ENCODE measurements at places on chromosomes 6 and 20.
A peak's percentile ranks its signal among the peaks of the same experiment; 100 is the strongest.

DNA sequence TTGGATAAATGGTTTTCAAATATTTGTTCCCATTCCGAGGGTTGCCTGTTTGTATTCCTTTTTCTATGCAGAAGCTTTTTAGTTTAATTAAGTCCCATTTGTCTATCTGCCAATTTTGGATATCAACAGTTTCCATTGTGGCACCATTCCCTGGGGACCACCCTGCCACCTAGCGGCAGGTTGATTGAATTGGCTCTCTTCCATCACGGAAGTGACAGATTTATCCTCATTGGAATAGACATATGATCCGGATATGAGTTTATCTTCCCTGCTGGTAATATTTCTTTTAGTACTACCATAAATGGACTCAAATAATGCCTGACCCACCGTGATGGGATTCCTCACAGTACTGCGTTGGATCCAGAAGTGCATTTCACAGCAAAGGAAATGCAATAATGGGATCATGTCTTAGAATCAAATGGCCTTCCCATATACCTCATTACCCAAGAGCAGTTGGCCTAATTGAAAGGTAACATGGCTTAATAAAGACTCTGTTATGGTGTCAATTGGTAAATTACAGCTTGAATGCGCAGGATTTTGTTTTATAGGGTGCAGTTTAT lies 327.0 kb downstream of the BMP2 start:
- DNase-seq, result peak; percentile 66

GRCh38 chr20:57417051-57417689 lies 26.0 kb downstream of the RBM38 start:
- no peak for DNase-seq

GRCh38 chr6:6960571-6961251 lies 147.1 kb upstream of the RREB1 start:
- DNase-seq, result no peak

- DNase-seq, result no peak
These were observed 13.6 kb upstream of the GMDS start for GRCh38 chr6:2259002-2259494.

DNA sequence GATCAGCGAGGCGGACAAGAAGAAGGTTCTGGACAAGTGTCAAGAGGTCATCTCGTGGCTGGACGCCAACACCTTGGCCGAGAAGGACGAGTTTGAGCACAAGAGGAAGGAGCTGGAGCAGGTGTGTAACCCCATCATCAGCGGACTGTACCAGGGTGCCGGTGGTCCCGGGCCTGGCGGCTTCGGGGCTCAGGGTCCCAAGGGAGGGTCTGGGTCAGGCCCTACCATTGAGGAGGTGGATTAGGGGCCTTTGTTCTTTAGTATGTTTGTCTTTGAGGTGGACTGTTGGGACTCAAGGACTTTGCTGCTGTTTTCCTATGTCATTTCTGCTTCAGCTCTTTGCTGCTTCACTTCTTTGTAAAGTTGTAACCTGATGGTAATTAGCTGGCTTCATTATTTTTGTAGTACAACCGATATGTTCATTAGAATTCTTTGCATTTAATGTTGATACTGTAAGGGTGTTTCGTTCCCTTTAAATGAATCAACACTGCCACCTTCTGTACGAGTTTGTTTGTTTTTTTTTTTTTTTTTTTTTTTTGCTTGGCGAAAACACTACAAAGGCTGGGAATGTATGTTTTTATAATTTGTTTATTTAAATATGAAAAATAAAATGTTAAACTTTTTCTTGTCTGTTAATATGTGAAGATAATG lies 2.2 kb downstream of the HSPA1B start:
- peak; percentile 35 for DNase-seq

- no peak for DNase-seq
These were observed 2.3 kb downstream of the SIRPA start for GRCh38 chr20:1897541-1897940.

- DNase-seq, result no peak
These were observed 2.3 kb downstream of the UCKL1 start for GRCh38 chr20:63953764-63954429.

GRCh38 chr6:94357381-94357980 lies 938.1 kb upstream of the EPHA7 start:
- DNase-seq, result no peak

GRCh38 chr6:157669747-157670216 lies 153.3 kb upstream of the SNX9 start:
- DNase-seq, result peak; percentile 80

Measured in NCI-H526 (cell line).